Transverse colon (tissue), 4 donors: ENCODE measurements at places on chromosomes 7 and 10. TPM values are rescaled to one million over a fixed set of nuclear protein-coding genes. Genes with fewer than 3 reads are reported as not detected.

- DNase-seq: no peak
These were observed 119.1 kb upstream of the HABP2 start for GRCh38 chr10:113433711-113434110.

DNA sequence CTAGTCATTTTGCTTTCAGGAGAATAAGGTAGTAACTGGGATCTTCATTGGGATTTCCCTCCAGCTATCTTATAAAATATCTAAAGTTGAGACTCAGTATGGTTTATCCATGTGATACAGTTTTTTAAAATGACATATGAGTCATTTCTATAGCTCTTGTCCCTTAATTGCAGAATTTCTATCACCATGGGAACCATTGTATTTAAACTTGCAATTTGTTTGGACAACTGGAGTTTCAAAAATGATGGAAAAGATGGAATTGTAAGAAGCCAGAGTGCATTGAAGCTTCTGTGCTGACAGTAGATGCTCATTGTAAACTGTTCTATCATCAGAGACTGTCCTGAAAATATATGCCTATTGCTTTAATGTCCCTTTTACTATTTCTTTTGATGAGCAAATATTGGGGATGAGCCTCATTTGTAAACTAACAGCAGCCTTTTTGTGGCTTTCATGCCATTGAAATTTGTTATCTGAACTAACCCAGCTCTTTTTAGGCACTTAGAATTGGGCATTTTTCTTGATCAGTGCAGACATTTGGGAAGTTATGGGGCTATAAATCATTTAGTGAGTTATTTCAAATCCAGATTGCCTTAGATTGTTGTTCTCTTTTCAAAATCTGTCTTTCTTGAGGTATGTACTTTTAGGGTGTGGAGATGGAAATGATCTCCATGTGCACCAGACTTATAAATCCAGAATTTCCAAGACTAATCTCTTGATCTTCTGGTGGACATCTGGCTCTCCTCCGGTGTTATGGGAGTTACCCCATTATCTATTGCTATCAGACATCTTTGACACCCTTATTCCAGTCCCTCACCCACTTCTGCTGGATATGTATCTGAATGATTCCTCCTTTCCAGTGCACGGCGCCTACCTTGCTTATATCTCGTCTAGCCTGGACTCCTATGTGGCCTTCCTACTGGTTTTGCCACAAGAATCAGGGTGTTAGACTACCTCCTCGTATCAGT lies 159.0 kb downstream of the SND1 start:
- no peak for DNase-seq

DNA sequence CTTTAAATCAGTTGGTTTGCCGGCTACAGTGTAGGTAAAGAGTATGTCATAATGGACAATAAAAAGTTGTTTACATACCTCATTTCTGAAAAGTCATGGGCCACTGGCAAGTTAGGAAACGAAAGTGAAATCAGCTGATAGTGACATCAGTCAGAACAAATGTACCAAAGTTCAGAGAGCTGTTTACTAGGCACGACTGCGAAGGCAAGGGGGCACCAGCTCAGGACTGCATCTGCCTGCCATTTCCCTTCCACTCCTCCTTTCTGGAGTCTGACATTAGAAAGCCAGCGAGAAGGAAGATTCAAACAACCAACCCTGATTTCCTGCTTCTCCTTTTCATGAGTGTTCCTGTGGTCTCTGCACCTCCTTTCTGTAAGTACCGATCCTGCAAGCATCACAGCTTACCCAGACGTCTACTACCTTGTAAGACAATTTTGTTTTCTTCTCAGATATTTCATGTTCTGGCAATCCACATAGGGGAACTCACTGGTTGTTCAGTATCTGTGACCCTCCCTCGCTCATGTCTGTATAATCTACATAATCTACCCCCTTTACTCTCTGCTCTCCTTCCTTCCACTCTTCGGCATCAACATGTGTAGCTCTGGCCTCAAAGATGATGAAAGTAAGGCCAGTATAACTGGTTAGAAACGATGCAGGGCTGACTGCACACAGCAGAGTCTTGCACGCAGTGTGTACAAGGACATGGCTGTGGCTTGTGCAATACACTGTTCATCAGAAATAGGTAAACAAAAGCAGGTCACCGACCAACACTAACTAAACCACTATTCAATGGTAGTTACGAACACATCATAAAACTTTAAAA lies at the start of gene TMEM140:
Gene TMEM140 (plus strand): TSS at position 174 of the 823 bp plus-strand sequence. CDS start 16,370 bp downstream, outside the sequence.
- peak; percentile 75 for DNase-seq

DNA sequence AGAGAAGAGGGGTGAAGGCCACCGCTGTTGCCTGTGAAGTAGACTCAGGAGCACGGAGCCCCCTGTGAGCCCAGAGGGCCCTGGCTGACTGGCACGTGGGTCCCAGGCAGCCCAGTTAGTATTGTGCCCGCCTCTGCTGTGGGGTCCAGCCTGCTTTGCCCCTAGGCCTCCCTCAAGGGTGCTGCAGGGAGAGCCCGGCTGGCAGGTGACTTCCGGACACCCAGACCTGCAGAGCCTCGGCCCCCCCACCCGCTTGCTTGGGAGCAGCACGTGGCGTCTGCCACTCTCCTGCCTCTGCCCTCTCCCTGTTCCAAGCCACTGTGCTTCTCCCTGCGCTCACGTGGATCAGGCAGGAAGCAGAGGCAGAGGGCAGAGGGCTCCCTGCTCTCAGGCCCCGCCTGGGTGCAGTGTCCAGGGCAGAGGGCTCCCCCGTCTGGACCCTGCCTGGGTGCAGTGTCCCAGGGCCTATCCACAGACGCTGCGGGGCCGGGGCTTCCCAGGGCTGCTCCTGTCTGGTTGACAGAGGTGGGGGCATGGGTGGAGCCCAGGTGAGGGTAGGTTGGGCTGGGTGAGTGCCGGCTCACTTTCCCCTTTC lies 88.4 kb downstream of the DNAJB6 start:
- no peak for DNase-seq

GRCh38 chr10:113782367-113782766 lies 30.9 kb downstream of the PLEKHS1 start:
- DNase-seq: no peak

Gene PSPH
- total RNA-seq: 8.9 TPM

GRCh38 chr7:99493823-99494222 lies 6.3 kb downstream of the ZNF394 start:
- DNase-seq: no peak

DNA sequence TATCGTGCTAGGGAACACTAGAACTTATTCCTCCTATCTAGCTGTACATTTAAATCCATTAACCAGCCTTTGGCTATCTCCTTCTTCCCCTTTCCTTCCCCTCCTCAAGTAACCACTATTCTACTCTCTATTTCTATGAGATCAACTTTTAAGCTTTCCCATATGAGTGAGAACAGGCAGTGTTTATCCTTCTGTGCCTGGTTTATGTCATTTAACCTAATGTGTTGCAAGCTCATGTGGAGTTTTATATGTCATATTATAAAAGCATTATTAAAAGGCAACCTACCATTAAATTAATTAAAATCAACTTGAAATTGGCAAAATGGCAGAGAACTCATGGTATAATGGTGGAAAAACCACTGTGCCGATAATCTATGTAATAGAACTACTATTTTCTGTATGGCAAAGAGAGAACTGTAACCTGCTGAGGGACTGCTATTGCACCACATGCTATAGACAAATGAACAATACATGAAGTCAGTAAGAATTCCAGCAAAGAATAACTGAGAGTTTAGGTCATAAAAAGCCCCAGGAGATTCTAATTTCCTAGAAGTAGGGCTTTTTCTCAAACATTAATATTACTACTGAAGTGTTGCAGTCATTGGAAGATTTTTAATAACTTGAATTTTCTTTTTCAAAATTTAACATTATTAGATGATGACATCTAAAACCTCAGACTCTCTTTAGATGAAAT lies 81.8 kb downstream of the LRRN3 start:
- no peak for DNase-seq

Gene ANKRD2
- total RNA-seq: not detected

GRCh38 chr10:94115725-94116124 lies 122.0 kb downstream of the PLCE1 start:
- DNase-seq: no peak

DNA sequence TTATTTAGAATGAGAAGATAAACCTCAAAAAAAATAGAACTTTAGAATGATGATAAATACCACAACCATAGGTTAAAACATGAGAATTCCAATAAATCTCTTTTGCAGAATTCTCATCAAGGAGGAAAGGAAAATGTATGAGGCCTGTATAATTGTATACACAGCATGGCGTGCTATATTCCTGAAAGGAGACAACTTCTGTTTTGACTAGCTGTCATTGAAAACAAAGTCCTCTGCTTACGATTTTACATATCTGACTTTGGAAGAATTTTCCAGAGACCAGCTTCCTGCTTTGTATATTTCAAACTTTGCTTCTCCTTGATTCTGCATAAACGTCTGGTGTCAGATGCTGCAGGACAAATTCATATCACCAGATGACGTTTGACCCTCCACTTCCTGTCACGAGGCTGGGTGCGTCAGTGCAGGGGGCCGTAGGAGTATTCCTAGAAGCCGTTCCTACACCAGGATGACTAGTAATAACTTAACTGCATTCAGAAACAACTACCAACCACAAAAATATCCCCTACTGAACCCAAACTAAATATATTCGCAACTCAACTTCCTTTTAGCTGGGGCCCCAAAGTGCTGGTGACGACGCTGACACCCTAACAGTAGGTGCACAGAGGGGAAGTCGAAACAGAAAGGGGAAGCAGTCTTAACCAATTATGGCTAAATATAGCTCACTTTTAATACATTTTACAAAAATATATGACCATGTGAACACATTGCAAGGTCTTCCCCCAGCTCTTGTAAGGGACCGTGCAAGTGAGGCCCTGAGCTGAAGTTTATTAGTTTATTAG lies 178.6 kb upstream of the INHBA start:
- peak; percentile 46 for DNase-seq

Gene SYCE1
- not detected for total RNA-seq

- DNase-seq: no peak
These were observed 1.9 kb downstream of the USP6NL start for GRCh38 chr10:11609492-11610093.
